ENCODE measurements at places on chromosomes 6 and 20. TPM values are rescaled to one million over a fixed set of nuclear protein-coding genes. Genes with fewer than 3 reads are reported as not detected.

The TBXT gene
- total RNA-seq = not detected

The ARHGAP40 gene
- not detected for total RNA-seq

The RIMS1 gene
- 3.3 TPM for total RNA-seq

The CAP2 gene
- 16.4 TPM for total RNA-seq

The KCNB1 gene
- not detected for total RNA-seq

The RIPOR2 gene
- 2.3 TPM for total RNA-seq

The EFCAB8 gene
- total RNA-seq = not detected

The ACSS1 gene
- 0.86 TPM for total RNA-seq

DNA sequence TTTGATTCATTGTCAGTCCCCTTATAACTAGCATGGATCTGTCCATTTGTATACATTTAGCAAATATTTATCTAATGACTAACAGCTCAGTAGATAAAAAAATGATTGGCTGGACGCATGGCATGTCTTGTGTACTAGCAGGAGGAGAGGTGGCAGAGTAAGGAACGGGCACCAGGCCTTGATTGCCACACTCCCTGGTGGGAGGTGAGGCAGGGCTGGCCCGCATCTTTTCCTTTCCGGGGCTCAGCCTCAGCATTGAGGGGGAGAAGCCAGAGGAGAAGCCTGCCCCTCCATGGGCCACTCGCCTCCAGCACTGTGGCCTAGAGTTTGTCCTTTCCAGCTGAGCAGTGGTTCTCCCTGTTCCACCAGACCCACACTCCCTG lies 84.9 kb upstream of the TMEM181 start:
- DNase-seq = peak; percentile 37

GRCh38 chr6:122207794-122208193 lies 191.7 kb upstream of the HSF2 start:
- no peak for DNase-seq

DNA sequence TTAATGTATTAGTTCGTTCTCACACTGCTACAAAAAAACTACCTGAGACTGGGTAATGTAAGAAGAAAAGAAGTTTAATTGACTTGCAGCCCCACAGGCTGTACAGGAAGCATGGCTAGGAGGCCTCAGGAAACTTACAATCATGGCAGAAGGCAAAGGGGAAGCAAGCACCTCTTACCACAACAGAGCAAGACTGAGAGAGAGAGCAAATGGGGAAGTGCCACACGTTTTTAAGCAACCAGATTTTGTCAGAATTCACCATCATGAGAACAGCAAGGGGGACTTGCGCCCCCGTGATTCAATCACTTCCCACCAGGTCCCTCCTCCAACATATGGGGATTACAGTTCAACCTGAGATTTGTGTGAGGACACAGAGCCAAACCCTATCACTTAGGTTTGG lies 70.8 kb upstream of the SRSF6 start:
- no peak for DNase-seq

DNA sequence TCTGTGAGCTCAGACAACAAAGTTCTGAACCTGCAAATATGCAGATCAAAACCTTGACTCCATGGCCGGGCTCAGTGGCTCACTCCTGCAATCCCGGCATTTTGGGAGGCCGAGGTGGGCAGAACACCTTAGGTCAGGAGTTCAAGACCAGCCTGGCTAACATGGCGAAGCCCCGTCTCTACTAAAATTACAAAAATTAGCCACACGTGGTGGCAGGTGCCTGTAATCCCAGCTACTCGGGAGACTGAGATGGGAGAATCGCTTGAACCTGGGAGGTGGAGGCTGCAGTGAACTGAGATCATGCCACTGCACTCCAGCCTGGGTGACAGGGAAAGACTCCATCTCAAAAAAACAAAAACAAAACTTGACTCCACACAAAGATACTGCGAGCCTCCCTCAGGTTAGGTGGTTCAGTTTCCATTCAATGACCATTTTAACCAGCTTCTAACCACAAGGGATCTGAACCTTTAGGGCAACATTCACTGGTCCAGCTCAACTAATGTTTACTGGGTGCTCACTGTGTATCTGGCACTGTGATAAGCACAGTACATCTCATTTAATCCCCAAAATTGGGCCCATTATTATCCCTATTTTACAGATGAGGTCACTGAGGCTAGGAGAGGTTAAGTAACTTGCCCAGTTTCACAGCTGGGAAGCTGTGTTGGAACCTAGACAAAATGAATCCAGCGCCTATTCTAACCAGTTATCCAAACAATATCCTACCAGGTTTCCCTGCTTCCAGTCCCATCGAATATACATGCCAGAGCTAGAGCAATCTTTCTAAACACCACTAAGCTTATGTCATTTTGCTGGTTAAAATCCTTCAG lies 1.8 kb downstream of the SNRPB start:
- DNase-seq = no peak

GRCh38 chr6:156016186-156016976 lies 560.7 kb upstream of the NOX3 start:
- no peak for DNase-seq

DNA sequence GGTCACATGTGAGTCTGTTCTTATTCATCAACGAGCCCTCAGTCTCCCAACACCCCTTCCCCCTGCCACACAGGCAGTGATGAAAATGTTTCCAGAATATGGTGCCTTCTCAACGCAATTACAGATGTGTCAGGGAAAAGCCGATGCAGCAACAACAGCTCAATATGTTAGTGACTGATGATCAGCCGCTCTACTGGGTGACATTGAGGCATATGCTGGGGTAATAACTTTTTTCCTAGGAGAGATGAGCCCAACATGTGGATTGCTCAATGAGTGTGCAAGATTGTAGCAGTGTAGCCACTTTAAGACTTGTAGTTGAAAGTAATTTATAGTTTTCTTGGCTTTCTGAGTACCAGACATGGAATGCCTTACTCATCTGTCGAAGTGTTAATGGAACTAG lies 49.4 kb downstream of the DTD1 start:
- DNase-seq = no peak

GRCh38 chr6:90168693-90169131 lies 127.9 kb downstream of the BACH2 start:
- DNase-seq = peak; percentile 16

DNA sequence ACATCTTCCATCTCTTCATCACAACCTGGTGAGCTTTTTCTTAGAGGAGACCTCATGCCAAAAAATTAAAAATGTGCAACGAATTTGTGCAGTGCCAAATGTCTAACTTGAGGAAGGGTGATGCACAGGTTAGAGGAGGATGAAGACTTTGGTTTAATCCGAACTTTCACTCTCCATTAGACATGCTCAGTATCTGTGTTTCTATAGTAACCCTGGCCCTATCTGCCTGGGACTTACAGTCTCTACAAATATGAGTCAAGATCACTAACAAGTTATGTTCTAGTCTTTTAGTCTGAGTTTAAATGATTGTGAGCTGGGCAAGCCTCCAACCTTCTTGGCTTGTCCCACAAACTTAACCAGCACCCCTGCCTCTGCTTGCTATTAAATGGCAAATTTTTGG lies 377.0 kb downstream of the BMP2 start:
- no peak for DNase-seq

DNA sequence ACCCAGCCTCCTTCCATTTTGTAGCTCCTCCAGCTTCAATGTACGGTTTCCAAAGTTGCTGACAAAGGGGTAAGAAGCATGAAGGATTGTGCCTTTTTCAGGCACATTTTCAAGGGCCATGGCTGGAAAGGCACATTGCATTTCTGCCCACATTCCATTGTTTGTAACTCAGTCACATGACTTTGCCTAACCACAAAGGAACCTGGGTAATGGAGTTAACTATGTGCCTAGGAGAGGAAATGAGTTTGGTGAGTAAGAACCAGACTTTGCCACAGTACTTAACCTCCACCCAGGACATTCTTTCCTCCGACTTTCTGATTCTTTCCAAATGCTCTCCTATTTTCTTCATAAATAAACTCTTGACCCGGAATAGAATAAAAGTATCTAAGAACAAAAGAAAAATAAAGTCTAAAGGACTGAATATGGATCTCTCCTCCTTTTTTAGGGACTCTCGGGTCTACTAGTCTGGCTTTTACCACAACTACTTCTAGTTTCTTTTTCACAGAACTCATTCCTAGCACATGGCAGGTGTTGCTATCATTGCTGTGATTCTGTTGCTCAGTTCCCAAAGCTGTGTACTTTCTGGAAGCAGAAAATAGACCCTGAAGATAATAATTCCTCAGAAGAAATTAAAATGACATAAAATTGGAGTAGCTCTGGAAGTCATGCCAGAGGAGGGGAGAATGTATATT lies 81.5 kb upstream of the ISM1 start:
- peak; percentile 6 for DNase-seq

DNA sequence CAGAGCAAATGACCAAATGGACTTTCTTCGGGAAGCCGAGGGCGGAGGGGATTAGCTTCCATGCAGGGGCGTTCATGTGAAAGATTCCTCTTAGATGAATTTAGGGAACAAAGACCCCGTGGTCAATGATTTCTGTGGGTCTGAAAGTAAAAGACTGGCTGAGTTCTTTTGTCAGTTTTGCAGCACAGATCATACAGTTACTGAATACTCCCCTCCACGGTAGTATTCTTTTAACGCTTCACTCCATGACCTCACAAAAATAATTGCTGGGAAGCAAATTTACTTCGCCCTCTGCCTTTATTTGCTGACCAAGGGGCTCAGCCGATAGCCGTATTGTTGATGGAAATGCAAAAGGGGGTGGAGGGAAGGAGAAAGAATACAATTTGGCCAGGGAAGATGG lies 86.0 kb upstream of the SALL4 start:
- no peak for DNase-seq

GRCh38 chr6:3798055-3798919 lies 46.8 kb upstream of the PXDC1 start:
- peak; percentile 72 for DNase-seq

DNA sequence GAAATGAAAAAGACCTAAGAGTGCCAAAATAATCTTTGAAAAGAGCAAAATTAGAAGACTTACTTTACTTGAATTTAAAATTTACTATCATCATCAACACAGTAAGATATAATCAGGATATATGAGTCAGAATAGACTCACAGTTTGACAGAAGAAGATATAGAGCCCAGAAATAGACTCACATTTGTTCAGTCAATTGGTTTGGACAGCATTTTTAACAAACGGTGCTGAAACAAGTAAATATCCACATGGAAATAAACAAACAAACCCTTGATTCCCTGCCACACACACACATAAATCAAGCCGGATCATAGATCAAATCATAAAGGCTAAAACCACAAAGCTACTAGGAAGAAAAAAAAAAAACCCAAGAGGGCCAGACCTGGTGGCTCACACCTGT lies 291.1 kb downstream of the ADGRG6 start:
- DNase-seq = no peak

DNA sequence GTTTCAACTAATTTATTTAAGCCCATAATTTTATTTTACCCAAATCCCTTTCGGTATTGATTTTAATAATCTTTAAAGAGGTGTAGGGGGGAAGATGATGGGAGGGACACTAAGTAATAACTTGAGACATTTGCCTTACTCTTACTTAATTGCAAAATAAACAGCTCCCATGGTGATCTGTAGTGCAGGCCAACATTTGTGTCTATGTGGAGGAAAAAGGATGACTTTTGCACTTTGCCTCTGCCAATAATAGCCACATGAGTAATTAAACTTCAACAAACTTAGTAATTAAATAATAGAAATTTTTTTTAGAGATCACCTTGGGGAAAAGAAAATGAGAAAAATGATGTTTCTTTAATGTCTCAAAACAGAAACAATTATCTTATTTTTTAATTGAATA lies 29.9 kb upstream of the CD2AP start:
- no peak for DNase-seq

- DNase-seq = no peak
Measured at GRCh38 chr6:80170433-80170832, 64.0 kb downstream of the BCKDHB start.

DNA sequence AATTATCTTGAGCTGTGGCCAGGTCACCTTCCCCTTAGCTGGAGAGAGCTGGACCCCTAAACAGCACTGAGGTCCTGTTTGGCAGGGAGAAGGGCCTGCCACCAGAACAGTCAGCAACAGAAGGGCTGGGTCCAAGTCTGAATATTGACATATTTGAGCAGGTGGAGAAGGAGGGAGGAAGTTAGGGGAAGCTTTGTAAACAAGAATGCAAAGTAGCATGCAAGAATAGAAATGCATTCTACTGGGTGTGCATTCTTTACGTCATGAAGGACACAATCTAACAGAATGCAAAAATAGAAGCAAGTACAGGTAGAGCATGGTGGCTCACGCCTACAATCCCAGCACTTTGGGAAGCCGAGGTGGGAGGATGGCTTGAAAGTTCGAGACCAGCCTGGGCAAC lies 100.5 kb downstream of the QRSL1 start:
- DNase-seq = no peak

- DNase-seq = peak; percentile 23
Measured at GRCh38 chr20:3997446-3997845, 17.9 kb downstream of the RNF24 start.

GRCh38 chr20:24957326-24958016 lies 8.4 kb downstream of the CST7 start:
- no peak for DNase-seq

DNA sequence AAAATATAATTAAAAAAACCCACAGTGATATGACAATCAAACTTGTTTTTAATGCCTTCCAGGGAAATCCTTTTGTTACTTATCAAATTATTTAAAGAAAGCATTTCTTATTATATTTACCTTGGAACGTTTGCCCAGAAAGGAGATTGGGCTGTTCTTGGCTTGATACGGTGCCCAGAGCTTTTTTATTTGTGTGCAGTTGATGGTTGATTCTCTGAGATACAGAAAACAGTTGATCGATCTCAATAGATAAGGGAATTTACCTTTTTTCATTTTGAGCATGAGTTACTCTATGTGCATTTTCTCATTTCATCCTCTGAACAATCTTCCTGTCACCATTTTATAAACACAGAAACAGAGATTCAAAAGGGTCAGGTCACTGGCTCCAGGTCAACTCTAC lies 72.5 kb upstream of the NEDD9 start:
- DNase-seq = no peak

DNA sequence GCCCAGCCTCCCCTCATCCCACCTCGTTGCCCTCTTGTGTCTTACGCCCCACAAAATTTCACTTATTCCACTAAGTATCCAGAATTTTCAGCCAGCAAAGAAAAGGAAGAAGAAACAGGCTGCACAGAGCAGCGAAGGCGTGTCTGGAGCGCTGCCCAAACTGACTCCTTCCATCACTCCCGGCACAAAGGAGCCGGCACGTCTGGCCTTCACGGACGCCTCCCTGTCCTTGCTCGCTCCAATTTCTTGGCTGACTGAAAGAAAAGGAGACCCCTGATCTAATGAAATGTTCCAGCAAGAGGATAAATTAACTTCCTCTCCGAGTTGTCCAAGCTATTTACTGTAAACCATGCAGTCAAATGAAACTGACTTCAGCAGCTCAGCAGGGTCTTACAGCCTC lies 152.3 kb upstream of the CDH4 start:
- peak; percentile 17 for DNase-seq

- peak; percentile 33 for DNase-seq
Measured at GRCh38 chr6:155158030-155158843, 105.6 kb upstream of the CLDN20 start.
